IgD-negative memory B cell (primary cell): ENCODE measurements at places on chromosomes 6 and 20. TPM values are rescaled to one million over a fixed set of nuclear protein-coding genes. Genes with fewer than 3 reads are reported as not detected.

CBLN4 gene
- not detected for polyA plus RNA-seq

SLC26A8 gene
- polyA plus RNA-seq: not detected

CFAP206 gene
- not detected for polyA plus RNA-seq

SLC35F1 gene
- polyA plus RNA-seq: not detected

SYCP2L gene
- polyA plus RNA-seq: not detected

FRS3 gene
- 2.9 TPM for polyA plus RNA-seq

LGSN gene
- polyA plus RNA-seq: not detected
